ENCODE measurements at places on chromosomes 6 and 20.
A peak's percentile ranks its signal among the peaks of the same experiment; 100 is the strongest.

DNA sequence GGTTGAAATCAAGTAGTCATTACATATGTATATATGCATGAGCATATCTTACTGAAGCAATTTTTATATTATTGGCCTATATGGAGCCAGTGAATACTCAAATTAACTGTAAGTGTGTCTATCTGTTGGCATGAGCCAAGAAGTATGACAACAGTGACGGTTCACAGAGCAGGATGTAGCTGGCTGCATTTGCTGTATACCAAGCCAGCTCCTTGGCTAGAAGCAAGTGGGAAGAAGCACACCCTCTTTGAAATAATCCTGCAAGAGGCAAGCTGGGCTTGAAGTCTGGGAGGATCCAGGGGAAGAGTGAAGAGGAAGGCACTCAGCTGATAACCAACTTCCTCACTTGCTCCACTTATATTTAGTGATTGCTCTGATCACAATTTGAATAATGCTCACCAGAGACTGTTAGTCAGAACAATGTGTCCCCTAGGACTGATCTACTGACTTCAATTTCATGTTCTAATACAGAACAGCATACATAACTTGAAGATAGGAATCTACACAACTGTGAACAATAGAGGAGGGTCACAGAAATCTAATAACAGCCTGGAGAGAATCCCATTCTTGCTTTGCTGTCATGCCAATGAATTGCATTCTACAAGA is 497.3 kb downstream of the PRKN start:
- DNase-seq, result peak; percentile 1

GRCh38 chr6:41066867-41067304 is 5.3 kb downstream of the OARD1 start:
- peak; percentile 79 for DNase-seq

DNA sequence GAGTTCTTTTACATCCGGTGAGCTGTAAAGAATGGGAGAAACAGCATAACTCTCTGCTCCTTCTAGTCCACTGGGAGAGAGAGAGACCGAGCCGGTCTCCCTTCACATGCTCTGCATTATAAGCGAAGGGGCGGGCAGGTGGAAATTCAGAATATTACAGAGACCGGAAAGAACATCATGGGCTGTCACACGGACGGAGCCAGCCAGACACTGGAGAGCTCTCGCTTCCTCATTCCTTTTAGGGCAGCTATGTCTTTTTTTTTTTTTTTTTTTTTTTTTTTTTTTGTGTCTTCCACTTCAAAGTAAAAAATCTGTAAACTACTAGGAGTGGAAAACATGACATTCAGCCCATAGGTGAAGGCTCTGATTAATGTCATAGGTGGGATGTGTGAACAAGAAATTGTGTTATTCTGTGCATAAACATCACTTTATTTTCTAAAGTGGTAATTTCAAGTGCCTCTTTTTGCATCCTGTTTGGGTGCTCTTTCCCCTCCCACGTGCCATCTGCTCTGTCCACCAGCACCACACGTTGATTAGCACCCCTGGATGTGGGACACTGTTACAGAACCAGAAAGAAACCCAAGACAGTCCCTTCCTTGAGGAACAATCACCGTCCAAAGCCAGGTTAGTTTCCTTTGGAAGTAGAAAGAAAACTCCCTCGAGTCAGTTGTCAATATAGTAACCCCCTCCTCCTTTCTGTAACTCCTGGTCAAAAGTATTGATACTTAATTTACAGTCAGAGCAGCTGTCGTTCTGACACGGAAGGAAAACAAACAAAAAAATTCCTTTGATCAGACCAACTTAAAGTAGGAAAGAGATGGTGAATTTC is at the start of gene TAGAP:
Gene TAGAP (minus strand): TSS at position 93 of the 829 bp plus-strand sequence. CDS start 845 bp downstream, outside the sequence.
- DNase-seq, result peak; percentile 61

DNA sequence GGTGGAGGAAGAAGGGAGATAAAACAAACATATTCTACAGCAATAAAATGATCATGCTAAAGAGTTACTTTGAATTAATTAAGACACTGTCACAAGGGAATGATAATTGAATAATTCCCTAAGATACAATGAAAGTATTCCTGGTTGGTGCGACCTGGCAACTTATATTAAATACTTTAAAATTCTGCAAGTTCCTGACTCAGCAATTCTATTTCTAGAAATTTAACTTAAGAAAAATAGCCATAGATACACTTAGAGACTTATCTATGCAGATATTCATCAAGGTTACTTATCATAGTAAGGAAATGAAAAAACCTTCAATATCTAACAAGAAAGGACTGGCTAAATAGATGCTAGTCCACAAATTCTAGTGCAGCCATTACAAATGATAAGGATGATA is 156.0 kb downstream of the BACH2 start:
- no peak for DNase-seq

- DNase-seq, result no peak
Measured at GRCh38 chr20:32442630-32443373, 84.7 kb downstream of the ASXL1 start.

- no peak for DNase-seq
Measured at GRCh38 chr6:108974201-108974600, 120.4 kb downstream of the SESN1 start.

DNA sequence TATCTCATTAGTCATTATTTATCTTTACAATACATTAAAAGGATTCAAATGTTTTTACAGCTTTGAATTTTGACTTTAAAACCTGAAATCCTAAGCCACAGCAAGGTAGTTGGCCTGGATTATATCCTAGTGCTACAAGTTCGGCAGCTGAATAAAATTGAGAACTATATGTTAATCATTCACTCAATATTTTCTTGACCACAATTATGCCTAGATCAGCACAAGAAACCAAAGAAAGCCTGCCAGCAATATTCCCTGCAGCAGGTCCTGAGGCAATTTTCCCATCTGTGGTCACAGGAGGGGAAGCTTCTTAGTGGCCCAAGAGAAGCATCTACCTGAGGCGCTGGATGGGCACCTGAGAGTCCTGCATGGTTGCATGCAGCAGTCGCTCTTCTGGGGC is 183.5 kb downstream of the GMDS start:
- DNase-seq, result no peak

DNA sequence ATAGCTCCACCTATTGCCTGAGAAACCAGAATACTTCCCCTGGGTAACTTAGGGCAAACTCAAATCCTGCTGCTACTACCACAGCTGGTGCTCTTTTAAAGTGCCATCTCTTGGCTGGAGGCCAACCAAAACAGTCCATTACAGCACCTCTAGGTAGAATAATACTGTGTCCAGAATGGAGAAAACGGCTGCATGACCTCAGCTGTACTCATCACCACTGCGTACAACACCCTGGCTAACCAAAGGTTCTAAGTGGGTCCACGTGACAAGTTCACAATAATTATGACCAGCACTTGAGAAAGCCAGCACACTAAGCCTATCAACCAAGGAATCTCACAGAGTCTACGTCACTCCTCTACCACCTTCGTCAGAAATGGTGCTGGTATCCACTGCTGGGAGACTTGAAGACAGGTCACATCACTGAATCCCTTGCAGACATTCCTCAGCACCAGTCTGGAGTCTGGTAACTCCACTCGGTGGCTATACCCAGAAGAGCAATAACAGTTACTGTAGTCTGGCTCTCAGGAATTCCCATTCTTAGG is 40.9 kb upstream of the PKIB start:
- DNase-seq, result no peak

DNA sequence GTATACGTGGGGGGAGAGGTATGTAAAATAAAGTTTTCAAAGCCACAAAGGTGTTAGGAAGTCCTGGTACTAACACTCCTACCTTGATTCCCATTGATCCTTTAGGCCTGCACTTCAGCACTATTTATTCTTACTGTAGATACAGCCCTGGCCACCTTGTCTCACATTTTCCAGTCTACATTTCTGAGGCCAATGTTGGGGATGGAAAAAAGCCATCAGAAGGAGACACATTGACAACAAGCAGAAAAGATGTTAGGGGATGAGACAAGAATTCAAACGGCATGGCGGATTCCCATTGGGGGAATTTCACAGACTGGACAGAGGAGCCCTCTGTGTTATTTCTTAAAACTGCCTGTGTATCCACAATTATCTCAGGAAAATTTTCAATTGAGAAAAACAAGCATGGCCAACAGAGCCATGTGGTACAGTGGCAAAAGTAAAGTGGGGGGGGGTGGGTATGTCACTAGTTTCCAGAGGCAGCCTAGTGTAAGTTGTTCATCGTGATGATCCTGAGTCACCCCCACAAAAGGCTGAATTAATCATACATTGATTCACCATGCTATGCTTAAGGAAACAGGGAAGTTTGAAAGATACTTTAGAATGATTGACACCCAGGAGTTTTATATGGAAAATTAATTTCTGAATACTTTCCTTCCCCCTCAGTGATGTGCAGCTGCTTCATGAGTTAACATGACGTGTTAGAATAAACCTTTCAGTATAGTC is 40.5 kb downstream of the RREB1 start:
- DNase-seq, result no peak

DNA sequence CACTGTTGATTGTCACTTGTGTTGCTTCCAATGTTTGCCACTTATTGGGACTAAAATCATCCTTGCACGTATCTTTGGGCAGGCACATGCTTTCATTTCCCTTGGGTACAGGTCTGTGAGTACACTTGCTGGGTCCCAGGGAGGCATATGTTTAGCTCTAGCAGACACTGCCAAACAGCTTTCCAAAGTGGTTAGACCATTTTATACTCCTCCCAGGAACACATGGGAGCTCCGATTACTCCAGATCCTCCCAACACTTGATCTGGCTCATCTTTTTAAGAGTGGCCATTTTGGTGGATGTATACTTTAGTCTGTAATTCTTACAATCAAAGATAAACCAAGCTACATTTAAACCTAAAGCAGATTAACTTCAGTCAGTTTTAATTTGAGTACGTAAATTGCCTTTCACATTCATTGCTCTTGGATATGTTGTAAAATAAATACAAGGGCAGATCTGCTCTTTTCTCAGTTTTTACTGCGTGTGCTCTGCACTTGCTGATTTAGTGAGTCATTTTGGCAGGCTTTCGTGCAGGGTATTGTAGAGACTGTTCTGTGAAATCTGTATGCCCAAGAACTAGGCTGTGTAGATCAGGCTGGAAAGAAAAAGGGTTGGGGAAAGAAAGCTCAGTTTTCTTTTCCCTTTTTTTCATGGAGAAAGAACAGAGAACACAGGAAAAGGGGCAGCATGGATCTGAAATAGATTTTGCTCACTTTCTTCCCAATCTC is 19.5 kb downstream of the SLC22A1 start:
- DNase-seq, result no peak

GRCh38 chr6:5878792-5879191 is 127.9 kb downstream of the NRN1 start:
- no peak for DNase-seq

GRCh38 chr6:163991321-163991720 is 576.8 kb downstream of the QKI start:
- DNase-seq, result no peak

Measured in muscle of arm (tissue), 14 donors.